Stimulated activated CD8-positive, alpha-beta memory T cell treated with anti-CD3 and anti-CD28 coated beads, Interleukin-15, amount 100 ng/mL, for 48 hours (primary cell): ENCODE measurements at places on chromosomes 5 and 9.

GRCh38 chr5:178464431-178465048, 125.7 kb downstream of the COL23A1 start:
- no peak for DNase-seq

DNA sequence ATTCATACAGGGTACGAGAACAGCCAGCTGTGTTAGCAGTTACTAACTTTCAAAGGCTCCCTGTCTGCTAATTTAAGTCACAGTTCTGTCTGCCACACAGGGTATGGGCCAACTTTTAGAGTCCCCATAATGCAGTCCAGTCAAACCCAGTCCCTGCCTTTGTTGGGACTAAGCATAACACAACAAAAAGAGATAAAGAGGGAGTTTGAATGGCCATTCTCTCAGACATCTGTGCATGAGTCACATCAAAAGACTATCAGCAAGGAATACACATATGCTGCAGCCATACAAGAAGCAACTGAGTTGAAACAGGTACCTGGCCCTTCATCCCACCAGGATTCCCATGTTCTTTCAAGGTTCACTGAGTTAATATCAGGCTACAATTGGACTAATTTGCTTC, 744.5 kb upstream of the C9orf72 start:
- no peak for DNase-seq

DNA sequence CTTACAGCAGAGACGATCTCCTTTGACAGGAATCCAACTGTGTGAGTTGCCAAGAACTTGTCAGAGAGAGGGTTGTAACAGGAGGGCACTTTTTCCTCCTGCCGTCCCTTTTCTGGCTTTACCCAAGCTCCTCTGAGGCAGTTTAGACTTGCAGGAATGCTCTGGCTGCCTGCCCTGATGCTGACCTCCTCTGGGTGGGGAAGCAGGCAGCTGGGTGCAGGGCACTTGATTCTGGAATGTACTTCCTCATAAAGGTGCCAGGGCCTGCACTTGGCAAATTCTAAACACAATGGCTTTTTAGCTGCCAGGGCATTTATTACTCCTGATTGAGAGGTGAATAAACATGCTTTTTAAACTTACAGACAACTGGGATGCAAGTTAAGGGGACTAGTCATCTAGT, 190.4 kb downstream of the EPB41L4A start:
- no peak for DNase-seq

DNA sequence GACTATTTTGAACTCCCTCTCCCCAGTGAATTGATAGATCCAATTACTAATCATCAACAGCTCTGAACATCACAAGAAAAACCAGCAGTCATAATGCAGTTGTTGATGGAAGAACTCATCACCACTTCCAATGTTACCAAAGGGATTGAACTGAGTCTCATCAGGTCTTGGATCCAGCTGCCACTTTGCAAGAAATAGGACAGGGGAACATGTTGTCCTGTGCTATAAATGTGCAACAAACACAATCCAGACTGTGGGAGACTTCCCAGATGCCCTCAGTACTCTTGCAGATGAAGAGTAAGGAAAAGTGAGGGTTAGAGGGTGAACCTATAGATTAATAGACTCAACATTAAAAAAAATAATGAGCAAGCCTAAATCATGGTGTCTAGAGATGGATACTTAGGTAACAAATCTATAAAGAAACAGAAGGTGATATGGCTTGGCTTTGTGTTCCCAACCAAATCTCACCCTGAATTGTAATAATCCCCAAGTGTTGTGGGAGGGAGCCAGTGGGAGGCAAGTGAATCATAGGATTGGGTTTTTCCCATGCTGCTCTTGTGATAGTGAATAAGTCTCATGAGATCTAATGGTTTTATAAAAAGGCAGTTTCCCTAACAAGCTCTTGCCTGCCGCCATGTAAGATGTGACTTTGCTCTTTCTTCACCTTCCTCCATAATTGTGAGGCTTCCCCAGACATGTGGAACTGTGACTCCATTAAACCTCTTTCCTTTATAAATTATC, 63.4 kb upstream of the PAPPA start:
- no peak for DNase-seq

- DNase-seq = no peak
Observed at GRCh38 chr9:114894609-114895433, 35.6 kb downstream of the TNFSF8 start.
